EH (cell line): ENCODE measurements at places on chromosomes 3 and 15.
A peak's percentile ranks its signal among the peaks of the same experiment; 100 is the strongest.

DNA sequence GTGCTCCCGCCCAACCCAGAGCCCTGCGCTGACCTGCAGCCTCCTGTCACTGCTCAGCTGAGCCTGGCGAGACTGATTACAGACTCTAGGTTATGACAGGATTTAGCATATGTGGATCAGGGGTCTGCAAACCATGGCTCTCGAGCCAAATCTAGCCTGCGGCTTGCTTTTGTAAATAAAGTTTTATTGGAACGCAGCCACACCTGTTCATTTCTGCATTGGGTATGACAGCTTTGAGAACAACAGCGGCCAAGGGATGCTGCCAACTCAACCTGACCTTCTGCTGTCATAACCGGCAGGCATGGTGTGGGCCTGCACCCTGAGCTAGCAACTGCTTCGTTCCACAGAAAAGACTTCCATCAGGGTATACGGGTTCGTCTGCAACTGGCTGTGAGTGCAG is 50.5 kb upstream of the IQSEC1 start:
- no peak for DNase-seq

- no peak for DNase-seq
Observed at GRCh38 chr15:61639491-61639890, 410.4 kb upstream of the RORA start.

GRCh38 chr3:59486520-59486919 is 436.7 kb upstream of the CFAP20DC start:
- DNase-seq = no peak

DNA sequence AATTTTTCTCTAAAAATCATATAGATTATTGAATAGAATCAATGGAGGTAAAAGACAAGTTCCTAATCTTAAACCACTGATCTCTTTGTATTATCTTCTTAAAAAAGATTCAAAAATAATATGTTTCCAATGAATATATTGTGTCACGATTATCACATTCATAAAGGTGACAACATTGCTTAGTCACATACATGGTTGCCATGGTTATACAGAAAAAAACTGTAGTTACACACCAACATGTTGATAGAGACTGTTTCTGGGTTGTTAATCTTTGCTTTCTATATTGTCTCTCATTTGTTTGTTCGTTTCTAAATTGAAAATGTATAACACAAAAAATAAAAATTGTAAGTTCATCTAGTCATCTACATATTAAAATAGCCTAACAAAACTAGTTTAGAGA is 376.0 kb upstream of the ALCAM start:
- no peak for DNase-seq

DNA sequence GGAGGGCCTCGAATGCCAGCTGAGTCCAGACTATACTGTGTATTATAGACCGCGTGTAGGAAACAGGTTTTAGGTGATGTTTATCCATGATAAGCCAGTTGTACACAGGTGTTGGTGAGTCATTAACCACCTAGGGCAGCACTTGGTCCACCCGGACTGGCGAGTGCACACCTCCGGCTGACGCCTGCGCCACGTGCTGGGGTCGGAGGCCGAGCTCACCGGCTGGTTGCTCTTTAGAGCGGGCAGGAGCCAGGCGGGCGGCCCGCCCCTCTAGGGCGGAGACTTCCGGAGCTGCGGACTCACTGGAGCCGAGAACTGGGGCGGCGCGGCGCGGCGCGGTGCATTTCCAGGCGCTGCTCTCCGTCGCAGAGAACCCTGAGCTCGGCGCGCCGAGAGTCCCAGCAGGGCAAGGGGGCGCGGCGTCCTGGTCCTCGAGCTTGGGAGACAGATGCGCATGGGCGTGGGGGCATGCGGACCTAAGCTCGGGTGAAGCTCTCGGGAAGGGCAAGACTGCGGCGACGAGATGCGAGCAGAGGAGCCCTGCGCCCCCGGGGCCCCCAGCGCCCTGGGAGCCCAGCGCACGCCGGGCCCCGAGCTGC is at the start of gene ESYT3:
ESYT3 (plus strand) TSS at position 341 of the 599 bp plus-strand sequence; CDS start at position 524, 183 bp downstream.
- peak; percentile 66 for DNase-seq

- DNase-seq = peak; percentile 14
Observed at GRCh38 chr15:72135719-72136118, 17.5 kb downstream of the SENP8 start.

GRCh38 chr15:57667171-57667849 is 39.2 kb upstream of the POLR2M start:
- peak; percentile 89 for DNase-seq

- DNase-seq = no peak
Observed at GRCh38 chr15:90647326-90647725, 69.8 kb upstream of the BLM start.

DNA sequence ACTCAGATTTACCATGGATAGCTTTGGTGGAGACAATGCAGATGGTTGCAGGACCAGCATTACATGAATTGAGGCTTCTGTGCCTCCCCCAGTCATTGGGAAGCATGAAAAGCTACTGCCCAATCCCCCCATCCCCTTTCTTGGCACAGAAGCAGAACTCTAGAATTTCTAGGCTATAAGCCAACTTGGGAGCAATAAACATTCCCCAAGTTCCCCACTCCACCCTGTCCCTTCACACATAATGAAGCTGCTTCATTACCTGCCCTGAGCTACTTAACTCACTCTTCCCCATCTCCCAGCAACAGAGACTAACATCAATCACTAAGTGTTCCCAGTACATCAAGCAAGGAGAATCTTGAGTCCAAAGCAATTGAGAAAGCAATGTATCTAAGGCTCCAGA is 164.5 kb downstream of the RORA start:
- DNase-seq = no peak

DNA sequence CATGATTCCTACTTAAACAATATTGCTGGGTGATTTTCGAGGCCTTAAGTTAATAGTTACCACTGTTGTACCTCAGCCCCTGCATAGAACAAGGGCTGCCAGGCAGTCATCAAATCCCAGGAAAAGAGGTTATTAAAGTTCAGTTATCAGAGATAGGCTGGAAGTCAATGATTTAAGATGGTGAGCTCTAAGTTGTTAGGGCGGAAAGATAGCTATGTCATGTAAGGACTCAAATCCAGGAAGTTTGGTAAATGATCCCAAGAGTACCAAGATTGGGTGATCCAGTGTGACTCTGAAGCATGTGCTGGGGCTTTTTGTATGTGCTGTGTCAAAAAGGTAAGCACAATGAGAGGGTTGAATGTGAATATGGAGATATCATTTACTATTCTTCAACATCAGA is 287.9 kb downstream of the NLGN1 start:
- no peak for DNase-seq

DNA sequence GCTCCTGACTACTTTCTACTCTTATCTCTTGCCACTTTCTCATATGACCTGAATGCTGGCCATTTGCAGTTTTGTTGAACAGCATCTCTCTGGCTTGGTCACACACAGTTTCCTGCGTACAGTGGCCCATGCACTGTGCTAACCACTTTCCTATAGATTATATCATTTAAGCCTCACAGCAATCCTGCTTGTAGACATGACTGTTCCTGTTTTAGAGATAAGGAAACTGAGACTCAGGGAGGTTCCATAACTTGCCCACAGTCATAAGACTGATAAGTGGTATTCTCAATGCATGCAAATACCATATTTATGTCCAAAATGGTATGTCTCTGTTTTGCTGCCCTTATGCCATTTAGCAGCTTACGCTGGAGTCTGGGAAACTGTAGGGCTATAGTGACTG is 229.5 kb downstream of the NR1D2 start:
- no peak for DNase-seq

DNA sequence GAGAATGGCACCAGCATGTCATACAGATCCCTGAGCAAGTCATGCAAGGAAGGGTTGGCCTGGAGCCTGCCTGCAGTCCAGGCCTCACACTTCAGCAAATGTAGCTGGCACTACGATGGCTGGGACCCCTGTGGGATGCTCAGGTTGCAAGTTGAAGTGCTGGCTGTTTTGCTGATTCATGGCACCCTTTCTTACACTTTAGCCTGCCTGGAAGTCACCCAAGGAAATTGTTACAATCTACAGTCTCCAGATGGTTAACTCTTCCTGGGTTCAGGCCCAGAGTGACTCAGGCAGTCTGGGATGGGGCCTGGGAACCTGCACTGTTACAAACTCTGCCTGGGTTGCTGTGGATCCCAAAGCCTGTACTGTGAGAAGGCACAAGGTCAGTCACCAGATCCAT is 91.0 kb upstream of the SLC6A11 start:
- DNase-seq = peak; percentile 7

- peak; percentile 46 for DNase-seq
Observed at GRCh38 chr3:52529376-52530333, 4.0 kb downstream of the NT5DC2 start.

GRCh38 chr3:178669022-178669601 is 132.9 kb downstream of the KCNMB2 start:
- peak; percentile 68 for DNase-seq

GRCh38 chr3:157840564-157840963 is 265.7 kb downstream of the SHOX2 start:
- no peak for DNase-seq

DNA sequence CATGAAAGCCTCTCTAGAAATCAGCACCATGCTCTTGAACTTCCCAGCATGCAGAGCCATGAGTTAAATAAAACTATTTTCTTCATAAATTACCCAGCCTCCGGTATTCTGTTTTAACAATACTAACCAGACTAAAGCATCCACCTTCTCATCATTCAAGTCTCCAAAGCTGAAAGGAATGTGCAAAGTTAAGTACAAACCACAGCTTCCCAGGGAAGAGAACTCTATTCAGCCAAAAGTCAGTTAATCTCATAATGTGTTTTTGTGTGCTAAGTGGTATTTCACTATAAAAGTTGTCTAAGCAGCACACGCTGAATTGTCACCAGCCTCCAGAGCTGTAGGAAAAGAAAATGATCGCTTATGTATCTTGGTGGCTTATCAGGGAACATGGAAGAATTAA is 135.5 kb upstream of the KCNH8 start:
- no peak for DNase-seq

DNA sequence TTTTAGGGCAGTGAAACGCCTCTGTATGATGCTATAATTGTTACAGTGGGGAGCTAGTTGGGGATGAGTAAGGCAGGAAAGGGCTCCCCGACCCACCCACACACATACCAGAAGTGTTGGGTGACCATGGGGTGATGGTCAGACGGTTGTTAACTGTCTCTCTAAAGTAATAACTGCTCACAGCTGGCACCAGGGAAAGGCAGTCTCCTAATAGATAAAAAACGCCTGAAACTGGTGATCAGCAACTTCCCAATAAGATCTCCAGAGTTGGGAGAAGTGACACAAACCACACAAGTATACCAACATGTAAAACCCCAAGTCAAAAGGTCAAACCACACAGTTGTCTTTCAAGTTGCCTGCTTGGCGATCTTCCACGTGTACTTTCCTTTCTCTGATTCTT is 346.5 kb upstream of the CNTN4 start:
- no peak for DNase-seq

DNA sequence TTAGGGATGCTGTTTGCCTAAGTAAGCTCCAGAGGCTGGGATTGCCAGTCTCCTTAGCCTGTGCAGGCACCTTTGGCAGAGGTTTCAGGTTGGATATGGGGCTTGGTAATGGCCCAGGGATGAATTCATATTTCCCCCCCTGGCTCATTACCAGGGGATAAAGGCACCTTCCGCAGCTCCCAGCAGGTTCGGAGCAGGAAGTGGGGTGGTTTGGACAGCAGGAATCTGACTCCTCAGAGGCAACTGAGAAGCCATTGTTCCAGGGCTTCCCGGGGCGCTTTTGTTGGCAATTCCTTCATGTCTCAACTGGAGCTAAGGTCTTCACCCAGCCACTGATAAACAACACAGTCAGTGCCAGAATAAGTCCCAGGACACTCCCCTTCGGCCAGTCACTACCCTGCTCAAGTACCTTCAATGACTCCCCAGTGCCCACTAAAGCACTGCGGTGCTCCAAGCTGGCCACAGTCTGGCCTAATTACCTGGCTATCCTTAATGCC is 85.3 kb upstream of the SLC6A6 start:
- DNase-seq = no peak

DNA sequence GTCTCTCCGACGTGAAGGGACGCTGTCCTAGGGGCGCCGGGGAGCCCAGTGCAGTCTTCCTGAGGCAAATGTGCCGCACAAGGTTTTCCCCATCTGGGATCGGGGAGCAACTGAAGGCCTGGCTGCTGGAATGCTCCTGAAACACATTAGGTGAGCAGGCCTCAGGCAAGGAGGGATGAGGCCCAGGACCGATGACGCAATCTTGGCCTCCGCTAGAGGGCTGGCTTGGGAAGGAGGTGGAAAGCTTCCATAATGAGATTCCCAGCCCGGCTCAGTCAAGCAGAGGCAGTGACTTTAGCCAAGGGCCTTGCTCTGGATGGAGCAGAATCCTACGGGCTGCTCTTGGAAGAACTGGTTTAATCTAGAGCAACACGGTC is 50.8 kb downstream of the CPN2 start:
- peak; percentile 38 for DNase-seq

DNA sequence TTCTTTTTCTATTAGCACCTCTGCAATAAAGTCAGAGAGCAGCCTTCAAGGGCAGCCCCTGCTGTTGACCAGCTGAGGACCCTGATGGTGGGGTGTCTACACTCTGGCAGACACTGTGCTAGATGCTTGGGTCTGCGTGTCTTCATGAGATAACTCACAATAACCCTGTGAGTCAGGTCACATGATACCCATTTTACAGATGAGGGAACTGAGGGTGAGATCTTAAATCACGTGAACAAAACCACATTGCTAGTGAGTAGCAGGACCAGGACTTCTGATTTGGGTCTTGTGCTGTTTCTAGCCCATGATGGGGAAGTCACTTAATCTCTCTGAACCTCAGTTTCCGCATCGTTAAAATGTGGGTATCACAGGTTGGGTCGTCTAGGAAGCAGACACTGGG is 118.5 kb upstream of the LIPC start:
- no peak for DNase-seq

DNA sequence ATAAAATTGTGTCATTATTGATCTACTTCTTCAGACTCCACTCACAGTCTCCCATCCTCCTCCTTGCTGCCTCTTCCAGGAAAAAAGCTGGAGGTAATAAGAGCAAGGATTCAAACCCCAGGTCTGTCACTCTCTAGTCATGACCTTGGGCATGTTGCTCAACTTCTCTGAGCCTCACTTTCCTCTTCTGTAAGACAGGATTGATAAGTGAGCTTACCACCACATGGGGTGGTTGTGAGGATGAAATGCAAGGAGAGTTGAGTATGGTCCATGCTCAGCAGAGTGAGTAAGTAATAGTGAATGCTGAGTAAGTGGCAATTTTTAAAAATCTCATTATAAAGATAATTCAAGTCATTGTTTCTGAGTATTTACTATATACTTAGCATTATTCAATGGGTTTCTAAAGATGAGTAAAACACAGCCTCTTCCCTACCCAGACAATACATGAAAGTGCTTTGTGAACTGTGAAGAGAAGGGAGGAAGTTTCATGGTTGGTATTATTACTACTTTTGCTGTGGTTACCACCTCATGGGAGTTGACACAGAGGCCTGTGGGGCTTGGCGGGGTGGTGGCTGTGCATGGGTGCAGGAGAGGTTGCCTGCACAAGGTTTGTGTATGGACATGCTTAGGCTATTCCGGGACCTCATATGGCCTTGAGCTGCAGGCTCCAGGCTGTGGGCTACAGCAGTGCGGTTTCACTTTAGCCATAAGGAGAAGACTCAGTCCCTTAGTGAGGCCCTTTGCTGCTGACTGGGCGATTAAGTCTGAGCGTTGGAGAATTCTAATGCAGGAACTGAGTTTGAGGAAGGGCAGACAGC is 30.0 kb downstream of the SLC6A11 start:
- DNase-seq = no peak
